ENCODE measurements at places on chromosomes 16 and 17. TPM values are rescaled to one million over a fixed set of nuclear protein-coding genes. Genes with fewer than 3 reads are reported as not detected.

DNA sequence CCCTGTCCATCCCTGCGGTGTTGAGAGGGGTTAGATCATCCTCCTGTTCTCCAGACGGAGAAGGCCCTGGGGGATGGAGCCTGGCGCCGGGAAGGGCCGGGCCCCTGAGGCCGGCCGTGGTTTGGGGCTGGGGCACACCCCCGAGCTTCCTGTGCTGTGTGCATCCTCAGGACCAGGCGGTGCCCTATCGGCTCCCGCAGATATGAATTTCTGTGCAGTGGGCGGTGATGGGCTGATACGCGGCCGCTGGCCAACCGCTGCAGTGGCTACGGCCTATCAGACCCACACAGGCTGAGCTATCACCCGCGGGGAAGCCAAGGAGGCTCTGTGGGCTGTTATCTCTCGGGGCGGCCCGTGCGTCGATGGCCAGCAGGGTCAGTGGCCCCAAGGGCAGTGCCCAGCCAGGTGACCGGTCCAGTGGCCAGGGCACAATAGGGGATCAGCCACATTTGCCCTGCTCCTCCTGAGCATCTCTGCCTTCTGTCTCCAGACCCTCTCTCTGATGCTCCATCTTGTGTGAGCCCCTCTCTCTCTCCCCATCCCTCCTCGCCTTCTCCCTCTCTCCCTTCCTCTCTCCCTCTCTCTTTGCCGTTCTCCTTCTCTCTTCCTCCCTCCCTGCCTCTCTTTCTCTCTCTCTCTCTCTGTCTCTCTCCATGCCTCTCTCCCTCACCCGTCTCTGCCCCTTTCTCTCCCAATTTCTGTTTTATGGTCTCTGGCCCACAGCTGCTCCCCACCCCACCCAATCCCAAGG lies 38.7 kb downstream of the ZFPM1 start:
- DNase-seq: no peak

GRCh38 chr16:53456625-53457024 lies 22.4 kb downstream of the RBL2 start:
- no peak for DNase-seq

TNFRSF17 gene
- polyA plus RNA-seq: not detected

DNA sequence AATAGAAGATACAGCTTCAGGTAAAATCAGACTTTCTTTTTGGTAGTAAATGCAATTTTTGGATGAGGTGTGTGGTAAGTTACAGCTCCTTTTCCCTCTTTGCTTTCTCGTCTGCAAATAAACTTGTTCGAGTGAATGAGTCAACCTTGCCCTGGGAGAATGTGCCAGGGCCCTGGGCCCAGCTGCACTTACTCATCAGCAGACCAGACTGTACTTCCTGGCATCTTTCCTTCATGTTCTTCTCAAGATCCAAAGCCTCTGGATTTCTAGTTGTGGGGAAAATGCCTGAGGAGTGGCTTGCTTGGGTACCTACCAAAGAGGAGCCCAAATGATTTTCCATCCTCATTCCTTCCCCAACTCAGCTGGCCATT lies 5.4 kb upstream of the G6PC1 start:
- no peak for DNase-seq

EIF3CL gene
- polyA plus RNA-seq: 41.0 TPM

DNA sequence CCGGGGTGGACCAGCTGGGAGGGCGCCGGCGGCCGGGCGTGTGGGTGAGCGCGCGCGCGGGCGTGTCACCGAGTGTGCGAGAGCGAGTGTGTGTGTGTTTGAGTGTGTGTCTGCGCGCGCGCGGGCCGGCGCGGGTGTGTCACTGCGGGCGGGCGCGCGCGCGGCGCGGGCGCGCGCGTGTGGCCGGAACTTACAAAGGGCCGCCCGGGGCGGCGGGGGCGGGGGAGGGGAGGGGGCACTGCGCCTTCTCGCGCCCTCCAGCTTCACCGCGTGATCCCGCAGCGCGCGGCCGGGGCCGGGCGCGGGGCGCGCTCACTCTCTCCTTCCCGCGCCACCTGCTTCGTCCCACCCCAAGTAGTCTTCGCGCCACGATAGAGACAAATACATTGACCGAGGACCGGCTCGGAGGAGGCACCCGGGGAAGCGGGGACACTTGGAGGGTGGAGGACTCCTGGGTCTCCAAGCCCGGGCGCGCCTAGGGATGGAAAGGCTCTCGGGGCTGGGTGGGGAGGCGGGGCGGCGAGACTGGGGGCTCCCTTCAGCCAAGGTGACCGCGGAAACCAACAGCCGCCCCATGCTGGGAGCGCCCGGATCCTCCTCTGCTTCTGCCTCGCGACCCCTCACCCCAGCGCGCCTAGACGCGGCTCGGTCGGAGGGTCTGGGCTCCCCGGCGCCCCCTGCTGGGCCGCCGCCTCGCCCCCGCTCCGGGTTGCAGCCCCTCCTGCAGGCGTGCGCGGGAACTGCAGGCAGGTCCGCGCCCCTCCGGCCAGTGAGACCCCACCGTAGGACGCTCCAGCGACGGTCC lies at the start of gene SRCIN1:
SRCIN1 (minus strand) TSS at position 112 of the 805 bp plus-strand sequence. CDS start 247 bp downstream, outside the sequence.
- peak; percentile 40 for DNase-seq

MC1R gene
- polyA plus RNA-seq: 1.6 TPM

DNA sequence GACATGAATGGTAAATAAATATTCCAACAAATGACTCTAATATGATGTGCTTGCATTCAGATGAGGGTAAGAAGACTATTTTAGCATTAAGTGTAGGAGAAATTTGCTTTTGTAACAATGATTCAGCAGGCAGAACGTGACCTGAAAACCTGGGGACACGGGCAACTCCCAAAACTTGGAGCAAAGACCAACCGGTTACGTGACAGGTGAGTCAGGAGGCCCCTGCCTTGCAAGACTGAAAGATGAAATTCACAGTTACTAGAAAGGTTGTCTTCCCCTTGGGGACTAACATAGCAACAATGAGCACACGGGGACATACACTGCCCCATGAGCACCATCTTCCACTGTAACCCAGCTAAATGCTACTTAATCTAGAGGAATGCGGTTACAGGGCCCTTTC lies 33.5 kb upstream of the ERN1 start:
- no peak for DNase-seq

KRT17 gene
- polyA plus RNA-seq: 0.07 TPM

RAB34 gene
- 25.2 TPM for polyA plus RNA-seq

- no peak for DNase-seq
These were observed 132.3 kb downstream of the BANP start for GRCh38 chr16:88083582-88083981.

GRCh38 chr16:3065069-3065741 lies at the start of gene IL32:
TSS of gene IL32 (plus strand) at chr16:3065640. CDS start at chr16:3065812, 172 bp downstream.
- DNase-seq: peak; percentile 88

DNA sequence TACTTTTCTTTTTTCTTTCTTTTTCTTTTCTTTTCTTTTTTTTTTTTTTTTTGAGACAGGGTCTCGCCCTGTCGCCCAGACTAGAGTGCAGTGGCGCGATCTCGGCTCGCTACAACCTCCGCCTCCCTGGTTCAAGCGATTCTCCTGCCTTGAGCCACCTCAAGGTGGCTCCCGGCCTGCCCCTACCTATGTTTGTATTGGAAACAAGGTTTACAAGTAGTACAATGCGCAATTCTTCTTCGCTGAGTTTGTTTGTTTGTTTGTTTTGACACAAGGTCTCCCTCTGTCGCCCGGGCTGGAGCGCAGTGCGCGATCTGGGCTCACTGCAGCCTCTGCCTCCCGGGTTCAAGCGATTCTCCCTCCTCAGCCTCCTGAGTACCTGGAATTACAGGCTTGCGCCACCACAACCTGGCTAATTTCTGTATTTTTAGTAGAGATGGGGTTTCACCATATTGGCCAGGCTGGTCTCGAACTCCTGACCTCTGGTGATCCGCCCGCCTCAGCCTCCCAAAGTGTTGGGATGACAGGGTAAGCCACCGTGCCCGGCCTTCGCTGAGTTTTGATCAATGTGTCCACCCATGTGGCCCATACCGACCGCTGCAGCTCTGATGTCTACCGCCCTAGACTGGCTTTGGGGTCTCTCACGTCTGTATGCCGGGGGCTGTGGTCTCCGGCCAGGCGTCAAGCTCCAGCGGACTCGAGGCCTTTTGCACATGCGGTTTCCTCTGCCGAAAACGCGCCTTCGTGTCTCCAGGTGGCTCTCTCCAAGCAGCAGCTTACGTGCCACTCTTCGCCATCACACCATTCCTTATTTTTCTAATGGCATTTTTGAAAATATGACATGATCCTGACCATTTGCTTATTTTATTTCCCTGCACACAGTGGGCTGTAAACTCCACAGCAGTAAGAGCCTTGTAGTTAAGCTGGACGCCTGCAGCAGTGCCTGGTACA lies 1.1 kb upstream of the YBX2 start:
- no peak for DNase-seq

GRCh38 chr17:77313831-77314230 lies 173.1 kb downstream of the SEC14L1 start:
- DNase-seq: no peak

DNA sequence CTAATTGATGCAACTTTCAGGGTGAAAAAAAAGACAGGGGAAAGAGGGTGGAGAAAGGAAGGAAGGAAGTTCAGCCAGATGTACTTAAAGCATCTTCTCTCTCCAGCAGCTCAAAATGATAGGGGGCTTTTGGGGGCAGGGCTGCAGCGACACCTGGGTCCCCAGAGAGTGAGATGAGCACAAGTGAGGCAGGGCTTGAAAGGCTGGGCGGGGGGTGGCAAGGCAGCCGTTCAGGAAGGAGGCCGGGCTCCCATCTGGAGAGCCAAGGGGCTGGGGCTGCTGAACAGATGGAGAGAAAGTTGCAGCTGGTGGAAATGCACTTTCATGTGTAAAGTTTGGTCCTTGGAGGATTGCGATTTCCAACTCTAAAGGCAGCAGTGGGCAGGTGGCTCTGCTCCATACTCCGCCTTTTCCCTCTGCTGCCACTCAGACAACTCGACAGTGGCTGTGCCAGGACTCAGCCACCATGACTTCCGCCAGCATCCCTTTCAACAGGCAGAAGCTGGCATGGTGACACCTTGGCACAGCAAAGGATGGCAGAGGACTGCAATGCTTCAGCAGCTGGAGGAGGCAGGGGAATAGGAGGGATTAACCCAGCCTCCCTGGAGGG lies 7.7 kb downstream of the SLC35B1 start:
- DNase-seq: peak; percentile 55

SMCR8 gene
- polyA plus RNA-seq: 2.1 TPM

EVI2B gene
- polyA plus RNA-seq: 1.8 TPM

PALB2 gene
- polyA plus RNA-seq: 8.6 TPM

DNA sequence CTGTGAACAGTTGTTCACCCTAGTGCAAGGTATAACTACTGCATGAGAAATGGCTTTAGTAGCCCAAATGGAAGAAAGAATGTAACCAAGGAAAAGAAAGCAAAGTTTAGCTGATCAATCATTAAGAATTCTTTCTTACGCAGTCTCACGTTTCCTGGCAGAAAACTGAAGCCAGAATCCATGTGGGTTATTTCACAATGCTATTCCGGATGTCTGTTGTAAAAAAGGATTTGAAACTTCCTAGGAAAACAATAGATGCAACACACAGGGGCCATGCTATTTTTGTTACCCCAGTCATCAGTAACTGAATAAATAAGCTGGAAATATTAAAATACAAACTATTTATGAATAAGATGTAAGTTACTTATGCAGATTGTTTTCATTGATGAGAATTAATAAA lies 802.5 kb downstream of the CDH8 start:
- DNase-seq: no peak

Data from heart right ventricle (tissue), 16 donors.